ENCODE measurements at places on chromosomes 1 and 21.

GRCh38 chr1:38268226-38268625, 221.6 kb upstream of the POU3F1 start:
- no peak for DNase-seq

GRCh38 chr1:115530407-115530806, 111.4 kb upstream of the VANGL1 start:
- no peak for DNase-seq

GRCh38 chr1:206470692-206471414, 577 bp downstream of the IKBKE start:
- peak; percentile 31 for DNase-seq

DNA sequence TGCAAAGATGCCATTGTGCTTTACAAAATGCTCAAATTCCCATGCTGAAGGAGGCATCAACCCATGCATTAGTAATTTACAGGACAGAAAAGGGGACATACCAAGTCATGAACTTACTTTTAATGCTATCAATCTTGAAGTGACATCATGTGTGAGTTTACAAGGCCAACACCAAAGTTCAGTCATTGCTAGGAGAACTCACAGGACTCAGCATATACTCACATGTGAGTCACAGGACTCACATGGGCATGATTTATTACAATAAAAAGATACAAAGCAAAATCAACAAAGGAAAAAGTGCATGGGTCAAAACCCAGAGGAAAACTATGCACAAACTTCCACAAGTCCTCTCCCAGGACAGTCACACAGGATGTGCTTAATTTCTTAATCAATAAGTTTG, 1656.0 kb downstream of the MRPL39 start:
- no peak for DNase-seq

DNA sequence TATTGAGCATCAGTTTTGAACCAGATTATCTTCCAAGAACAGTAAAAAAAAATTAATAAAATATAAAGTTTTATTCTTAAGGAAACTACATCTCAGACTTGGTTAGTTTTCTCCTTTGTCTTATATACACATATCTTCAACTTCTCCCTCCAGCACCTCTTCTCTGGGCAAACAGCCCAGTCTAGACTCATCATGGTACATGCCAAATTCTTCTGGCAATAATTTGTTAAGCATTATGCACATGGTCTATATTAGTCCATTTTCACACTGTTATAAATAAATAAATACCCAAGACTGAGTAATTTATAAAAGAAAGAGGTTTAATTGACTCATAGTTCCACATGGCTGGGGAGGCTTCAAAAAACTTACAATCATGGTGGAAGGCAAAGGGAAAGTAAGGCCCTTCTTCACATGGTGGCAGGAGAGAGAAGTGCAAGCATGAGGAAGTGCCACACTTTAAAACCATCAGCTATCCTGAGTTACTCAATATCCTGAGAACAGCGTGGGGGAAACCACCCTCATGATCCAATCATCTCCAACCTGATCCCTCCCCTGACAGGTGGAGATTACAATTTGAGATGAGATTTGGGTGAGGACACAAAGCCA, 108.7 kb upstream of the RNPC3 start:
- no peak for DNase-seq
